ENCODE measurements at places on chromosomes 6 and 20.

GRCh38 chr20:37651932-37652331 lies 41.9 kb upstream of the CTNNBL1 start:
- DNase-seq = no peak

GRCh38 chr6:43976706-43977403 lies 150.4 kb downstream of the MRPL14 start:
- DNase-seq = no peak

DNA sequence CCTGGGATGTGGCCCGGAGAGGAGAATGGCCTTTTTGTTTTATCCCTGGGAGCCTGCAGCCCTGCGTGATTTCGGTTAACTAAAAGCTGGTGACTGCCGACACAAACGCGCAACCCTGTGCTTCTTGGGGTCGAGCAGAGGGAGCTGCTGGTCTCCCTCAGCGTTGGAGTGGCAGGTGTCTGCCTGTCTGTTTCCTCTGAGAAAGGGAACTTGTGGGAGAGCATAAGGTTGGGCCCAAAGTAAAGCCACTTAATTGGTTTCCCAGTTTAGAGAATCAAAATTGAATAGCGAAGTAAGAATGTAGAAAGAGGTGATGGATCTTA lies 500 bp downstream of the LTV1 start:
- DNase-seq = no peak

- DNase-seq = no peak
Observed at GRCh38 chr20:32505723-32506473, 79.2 kb downstream of the NOL4L start.

GRCh38 chr20:10633718-10634117 lies 40.1 kb downstream of the JAG1 start:
- no peak for DNase-seq

GRCh38 chr6:31615748-31616147 lies 714 bp downstream of the AIF1 start:
- no peak for DNase-seq

GRCh38 chr6:117561128-117561527 lies 41.2 kb downstream of the GOPC start:
- no peak for DNase-seq

GRCh38 chr6:2426561-2427340 lies 181.3 kb upstream of the GMDS start:
- no peak for DNase-seq

- DNase-seq = no peak
Observed at GRCh38 chr6:25237579-25237978, 41.6 kb upstream of the CARMIL1 start.

GRCh38 chr6:74069089-74069581 lies 373.1 kb downstream of the CD109 start:
- no peak for DNase-seq

DNA sequence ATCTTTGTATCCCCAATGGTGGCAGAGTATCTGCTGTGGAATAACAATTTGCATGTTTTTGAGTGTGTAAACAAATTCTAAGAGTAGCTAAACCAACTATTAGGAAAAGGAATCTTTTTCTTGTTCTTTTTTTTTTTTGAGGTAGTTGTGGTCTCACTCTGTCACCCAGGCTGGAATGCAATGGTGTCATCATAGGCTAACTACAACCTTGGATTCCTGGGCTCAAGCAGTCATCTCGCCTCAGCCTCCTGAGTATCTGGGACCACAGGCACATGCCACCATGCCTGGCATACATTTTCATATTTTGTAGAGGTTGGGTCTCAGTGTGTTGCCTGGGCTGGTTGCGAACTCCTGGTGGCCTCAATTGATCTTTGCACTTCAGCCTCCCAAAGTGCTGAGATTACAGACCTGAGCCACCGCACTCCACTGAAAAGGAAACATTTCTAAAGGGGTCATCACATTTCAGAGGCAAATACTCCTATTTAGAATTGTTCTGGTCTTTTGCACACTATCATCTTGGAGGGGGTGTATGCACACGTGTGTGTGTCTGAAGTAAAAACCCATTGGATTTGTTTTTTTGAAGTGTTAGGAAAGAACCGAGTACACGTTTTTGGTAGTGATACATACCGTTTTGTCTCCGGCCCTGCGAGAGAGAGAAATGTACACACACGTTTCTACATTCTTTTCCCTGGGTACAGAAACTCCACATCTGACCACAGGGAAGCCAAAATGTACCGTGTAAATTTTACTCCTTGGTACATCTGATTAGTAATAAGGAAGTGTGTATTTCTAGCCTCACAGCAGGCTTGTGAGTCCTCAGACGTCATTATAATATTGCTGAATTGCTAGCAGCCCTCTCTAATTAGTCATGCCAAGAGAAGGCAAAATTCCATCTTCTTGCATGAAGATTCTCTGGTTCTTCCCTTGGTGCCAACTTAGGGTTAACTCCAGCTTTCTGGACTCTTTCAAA lies 183.6 kb downstream of the JARID2 start:
- no peak for DNase-seq

- DNase-seq = no peak
Observed at GRCh38 chr20:48957533-48957932, 36.0 kb downstream of the ARFGEF2 start.

DNA sequence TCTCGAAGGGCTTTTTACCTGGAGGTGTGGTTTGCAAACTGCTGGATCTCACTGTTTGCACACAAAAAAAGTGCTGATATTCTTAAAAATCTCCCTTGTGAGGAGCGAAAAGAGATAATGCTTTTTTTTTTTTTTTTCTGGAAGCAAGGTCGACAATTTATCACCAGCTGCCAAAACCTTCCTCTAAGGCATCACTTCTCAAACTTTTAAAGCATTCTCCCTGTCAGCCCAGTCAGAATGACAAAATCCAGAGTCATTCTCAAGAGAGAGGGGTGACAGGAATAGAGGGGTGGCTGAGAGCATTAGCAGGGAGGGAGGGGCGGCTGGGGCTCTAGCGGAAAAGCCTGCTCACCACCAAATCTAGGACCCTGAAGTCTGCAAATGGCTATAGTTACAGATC lies 137.2 kb upstream of the ARMC2 start:
- no peak for DNase-seq

DNA sequence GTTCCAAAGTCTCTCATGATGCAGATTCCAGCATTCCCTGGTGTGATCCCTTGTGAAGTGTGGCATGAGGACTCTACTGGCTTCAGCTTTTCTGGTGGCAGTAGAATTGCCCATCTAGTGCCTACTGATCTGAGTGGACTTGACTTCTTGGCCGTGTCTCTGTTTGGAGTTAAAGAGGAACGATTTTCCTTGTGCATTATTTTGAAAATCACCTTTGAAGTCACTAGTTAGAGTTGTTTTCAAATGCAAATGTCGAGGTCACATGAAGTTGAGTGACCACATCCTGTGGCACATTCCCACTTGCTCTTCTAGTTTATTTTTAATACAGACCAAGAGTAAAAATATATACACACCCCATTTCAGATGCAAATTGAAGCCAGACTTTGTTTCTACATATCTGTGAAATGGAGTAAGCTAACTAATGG lies 270.7 kb upstream of the TAB2 start:
- DNase-seq = no peak

DNA sequence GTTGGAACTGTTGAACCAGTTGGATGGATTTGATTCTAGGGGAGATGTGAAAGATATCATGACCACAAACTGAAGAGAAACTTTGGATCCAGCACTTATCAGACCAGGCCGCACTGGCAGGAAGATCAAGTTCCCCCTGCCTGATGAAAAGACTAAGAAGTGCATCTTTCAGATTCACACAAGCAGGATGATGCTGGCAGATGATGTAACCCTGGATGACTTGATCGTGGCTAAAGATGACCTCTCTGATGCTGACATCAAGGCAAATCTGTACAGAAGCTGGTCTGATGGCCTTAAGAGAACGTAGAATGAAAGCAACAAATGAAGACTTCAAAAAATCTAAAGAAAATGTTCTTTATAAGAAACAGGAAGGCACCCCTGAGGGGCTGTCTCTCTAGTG lies 72.8 kb upstream of the CDYL start:
- no peak for DNase-seq

- DNase-seq = no peak
Observed at GRCh38 chr20:49823152-49823847, 10.7 kb downstream of the SLC9A8 start.

GRCh38 chr20:62539198-62540045 lies 63.6 kb upstream of the GATA5 start:
- DNase-seq = no peak

DNA sequence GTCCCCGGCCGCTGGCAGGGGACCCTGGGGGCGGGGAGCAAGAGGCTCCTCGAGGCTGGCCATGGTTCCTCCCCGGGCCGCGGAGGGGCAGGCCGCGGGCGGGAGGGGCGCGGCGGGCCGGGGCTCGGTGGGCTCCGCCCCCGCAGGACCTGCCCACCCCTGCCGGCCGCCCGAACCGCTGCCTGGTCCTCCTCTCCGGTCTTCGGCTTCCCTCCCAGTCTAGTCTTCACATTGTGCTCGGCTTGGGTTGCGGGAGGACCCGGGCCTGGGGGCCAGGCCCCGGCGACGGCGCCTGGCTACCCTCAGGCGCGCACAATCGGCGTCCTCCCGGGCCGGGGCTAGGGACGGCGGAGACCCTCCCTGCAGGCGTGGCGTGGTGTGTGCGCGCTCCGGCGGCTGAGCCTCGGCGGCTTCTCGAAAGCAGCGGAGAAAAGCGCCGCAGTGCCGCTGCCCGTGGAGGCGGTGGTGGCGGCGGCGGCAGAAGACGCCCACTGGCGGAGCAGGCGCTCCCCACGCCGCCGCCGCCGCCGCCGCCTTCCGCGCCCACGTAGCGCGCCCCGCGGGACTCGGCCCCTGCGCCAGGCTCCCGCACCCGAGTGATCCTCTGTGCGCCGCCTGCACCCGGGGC lies at the start of gene PDE10A:
Gene PDE10A, minus strand, starts transcription at position 493 of the 628 bp plus-strand sequence. Its CDS starts 430 bp downstream, at position 63.
- no peak for DNase-seq

GRCh38 chr6:41040101-41040939 lies 1.3 kb upstream of the UNC5CL start:
- no peak for DNase-seq

DNA sequence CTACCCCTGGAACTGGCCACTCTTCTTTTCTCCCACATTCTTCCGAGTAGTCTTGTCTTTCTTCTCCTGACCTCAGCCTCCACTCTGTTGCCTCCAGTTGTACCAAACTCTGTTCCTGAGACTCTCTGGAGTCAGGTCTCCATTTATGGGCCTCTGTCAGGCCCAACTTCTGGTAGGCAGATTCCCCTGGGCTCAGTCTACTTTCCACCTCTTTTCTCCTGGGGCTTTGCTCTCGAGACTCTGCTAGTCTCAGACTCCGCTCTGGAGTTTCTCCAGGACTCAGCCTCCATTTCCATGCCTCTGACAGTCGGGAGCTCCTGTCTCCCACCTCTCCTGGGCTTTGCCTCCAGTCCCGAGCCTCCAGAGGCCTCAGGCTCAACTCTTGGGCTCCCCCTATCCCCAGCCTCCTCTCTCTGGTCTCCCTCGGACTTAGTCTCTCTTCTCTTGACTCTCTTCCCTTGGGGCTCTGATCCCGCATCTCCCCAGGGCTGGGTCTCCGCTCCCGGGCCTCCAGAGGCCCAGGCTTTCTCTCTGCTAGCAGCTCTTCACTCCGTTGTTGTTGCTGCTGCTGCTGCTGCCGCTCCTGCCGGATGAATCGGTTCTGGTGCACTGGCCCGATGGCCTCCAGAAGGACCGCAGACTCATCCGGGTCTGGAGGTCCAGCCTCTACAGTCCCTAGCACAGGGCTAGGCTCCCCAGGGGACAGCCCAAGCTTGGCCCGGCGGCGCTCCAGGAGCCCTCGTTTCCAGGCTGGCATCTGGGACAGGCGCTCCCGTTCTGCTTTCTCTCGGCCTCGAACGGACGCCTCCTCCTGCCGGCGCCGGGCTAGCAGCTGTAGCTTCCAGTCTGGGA lies 1.1 kb downstream of the PPP1R18 start:
- DNase-seq = no peak

- DNase-seq = no peak
Observed at GRCh38 chr20:51547951-51548350, 5.4 kb upstream of the NFATC2 start.

DNA sequence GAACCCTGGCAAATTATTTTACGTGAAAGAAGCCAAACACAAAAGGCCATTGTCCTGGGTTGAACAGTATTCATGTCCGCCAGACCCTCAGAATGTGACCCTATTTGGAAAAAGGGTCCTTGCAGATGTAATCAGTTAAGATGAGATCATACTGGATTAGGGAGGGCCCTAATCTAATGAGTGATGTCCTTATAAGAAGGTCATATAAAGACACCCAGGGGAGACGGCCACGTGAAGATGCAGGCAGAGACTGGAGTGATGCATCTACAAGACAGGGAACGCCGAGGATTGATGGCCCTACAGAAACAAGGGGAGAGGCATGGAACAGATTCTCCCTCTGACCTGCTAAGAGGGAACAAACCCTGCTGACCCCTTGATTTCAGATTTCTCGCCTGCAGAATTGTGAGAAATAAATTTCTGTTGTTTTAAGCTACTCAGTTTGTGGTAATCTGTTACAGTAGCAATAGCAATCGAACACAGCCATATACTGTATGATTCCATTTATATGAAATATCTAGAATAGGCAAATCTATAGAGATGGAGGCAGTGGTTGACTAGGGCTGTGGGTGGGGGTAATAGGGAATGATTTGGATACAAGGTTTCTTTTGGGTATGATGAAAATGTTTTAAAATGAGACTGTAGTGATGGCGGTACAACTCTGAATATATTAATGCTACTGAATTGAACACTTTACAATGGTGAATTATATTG lies 132.9 kb upstream of the NUP153 start:
- no peak for DNase-seq

DNA sequence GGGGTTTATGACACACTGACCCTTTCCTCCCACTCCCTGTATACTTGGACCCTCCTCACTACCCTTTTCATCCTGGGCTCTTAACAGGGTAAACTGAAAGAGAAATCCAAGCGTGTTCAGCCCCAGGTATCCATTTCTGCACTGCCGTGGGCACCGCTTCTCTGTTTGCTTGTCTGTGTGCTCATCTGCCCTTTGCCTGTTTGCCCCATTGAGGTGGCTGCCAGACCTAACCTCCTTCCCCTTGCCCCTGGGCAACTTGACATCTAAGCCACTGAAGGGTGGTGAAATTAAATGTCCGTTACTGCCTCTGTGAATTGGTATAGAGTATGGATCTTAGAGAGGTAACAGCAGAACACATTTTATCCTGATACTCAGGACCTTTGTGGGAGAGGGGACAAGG lies 38.7 kb downstream of the ACSS2 start:
- DNase-seq = no peak

- no peak for DNase-seq
Observed at GRCh38 chr20:52746770-52747169, 225.4 kb upstream of the TSHZ2 start.
